Spinal cord (tissue), 10 donors: ENCODE measurements at places on chromosomes 16 and 17. TPM values are rescaled to one million over a fixed set of nuclear protein-coding genes. Genes with fewer than 3 reads are reported as not detected.

DNA sequence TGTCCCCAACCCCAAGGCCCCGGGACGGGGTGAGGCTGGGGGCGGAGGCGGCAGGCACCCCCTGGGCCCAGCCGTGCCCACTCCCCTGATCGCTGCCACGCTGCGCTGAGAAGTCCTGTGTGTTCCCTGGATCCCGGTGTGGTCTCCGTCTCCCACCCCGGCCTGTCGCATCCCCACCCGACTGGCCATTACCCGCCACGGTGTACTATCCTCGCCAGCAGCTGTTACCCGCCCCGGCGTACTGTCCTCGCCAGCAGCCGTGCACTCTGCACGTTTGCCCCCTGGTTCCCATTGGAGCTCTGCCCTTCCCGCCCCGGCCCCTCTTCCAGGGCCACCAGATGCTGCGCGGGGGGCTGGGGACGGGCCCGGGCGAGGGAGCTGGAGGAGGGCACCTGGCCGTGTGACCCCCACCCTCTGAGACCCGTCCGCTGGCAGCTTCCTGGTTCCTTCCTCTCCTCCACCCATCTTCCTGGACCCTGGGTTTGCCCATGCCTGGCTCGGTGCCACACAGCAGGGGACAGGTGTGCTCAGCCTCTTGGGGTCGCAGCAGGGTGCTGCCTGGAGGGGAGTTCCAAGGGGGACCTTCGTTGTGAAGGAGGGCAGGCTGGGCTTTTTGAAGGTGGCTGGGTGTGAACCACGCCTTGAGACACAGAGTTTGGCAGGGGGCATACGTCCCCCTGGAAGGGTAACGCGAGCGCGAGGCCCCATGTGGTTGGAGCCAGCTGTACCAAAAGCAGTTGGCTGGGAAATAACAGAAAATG, 19.7 kb downstream of the BAHCC1 start:
- DNase-seq = no peak

The GPR179 gene
- polyA plus RNA-seq = 6.3 TPM

DNA sequence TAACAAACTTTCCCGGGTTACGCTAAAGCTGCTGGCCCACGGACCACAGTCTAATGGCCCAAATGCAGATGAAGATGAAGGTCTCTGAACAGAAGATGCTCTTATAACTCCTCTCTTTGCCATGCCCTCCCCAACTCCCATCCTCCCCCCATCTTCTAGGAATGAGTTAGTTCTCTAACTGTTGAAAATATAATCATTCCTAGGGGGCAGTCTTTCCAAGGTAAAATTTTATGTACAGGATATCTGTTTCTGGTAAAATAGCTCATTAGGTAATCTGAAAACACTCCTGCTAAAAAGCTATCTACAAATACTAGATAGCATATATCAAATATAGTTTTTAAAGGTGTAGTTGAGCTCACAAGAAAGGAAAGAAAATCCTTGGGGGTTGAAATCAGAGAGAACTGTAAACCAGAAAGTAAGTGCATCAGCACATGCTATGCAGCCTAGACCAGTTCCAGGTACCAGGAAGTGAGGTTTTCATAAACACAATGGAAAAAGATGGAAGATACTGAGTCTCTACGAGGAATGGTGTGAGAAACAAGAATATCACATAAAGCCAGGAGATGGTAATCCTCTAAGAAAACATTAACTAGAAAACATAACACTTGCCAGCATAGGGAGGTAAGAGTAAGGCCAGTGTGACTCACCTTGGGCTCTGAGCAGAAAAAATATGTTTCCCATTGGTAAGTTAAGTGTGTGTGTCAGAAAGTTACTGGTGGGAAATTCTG, 38.1 kb downstream of the CMC2 start:
- no peak for DNase-seq

The CFDP1 gene
- polyA plus RNA-seq = 164 TPM

The EVI2B gene
- 8.1 TPM for polyA plus RNA-seq

The PYY gene
- polyA plus RNA-seq = 0.68 TPM

- no peak for DNase-seq
These were observed 7.0 kb upstream of the FAM83G start for GRCh38 chr17:19011581-19011980.

The GNGT2 gene
- polyA plus RNA-seq = 1.2 TPM

GRCh38 chr17:67203818-67204217, 41.2 kb downstream of the HELZ start:
- DNase-seq = no peak

GRCh38 chr16:73427164-73427563, 379.2 kb upstream of the ZFHX3 start:
- no peak for DNase-seq

The PIK3R5 gene
- 2.6 TPM for polyA plus RNA-seq

The ABCA8 gene
- 20.7 TPM for polyA plus RNA-seq

GRCh38 chr17:35241520-35241919, 1.4 kb upstream of the SLFN5 start:
- DNase-seq = no peak
